ENCODE measurements at places on chromosomes 7 and 10.

DNA sequence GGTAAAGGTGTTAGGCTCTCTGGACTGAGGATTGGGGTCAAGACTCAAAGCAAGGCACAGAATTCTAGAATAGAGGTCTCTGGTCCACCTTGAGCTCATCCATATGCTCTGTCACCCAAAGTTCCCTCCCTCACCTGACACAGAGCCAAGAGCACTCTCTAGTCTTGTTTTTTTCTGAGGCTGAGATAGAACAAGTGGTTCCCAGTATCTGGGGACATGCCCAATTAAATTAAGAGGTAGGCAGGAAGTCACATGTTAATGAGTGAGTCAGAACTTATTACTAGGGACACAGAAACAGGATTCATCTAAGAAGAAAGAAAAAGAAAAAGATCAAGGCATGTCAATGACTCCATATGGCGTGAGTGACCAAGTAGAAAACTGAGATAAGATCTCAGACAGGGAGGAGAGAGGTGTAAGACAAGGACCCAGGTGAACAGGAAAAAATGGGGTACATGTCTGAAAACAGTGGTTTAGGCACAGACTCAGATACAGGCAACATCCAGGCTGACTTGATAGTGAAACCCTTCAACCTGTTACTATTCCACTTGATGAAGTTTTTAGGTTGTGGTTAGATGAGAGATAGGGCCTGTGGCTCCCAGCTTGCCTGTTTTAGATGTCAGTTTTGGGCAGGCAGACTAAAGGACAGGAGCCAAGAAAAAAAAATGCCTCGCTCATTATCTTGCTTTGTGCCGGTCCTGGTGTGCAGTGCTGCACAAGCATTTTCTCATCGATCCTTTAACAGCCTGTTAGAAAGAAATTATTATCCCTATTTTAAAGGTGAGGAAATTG lies 609.9 kb downstream of the CCSER2 start:
- DNase-seq: no peak

DNA sequence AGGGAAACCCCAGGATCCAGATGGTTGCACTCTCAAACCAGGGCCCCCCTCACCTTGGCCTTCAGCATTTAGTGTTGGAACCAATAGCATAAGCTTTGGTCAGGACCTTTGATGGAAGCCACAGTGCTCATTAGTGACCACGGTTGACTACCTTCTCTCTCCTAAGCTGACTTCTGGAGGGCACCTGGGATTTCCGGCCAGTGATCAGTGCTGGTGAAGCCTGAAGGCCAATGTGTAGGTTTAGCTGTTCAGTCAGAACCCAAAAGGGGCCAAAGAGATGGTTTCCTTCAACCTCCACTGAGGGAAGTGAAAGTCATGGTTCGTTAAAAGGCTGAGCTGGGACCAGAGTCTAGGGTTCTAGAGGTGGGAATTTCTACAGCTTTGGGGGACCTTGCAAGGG lies 46.4 kb downstream of the TCF7L2 start:
- no peak for DNase-seq

GRCh38 chr7:128792471-128793180 lies 858 bp downstream of the CCDC136 start:
- DNase-seq: no peak

DNA sequence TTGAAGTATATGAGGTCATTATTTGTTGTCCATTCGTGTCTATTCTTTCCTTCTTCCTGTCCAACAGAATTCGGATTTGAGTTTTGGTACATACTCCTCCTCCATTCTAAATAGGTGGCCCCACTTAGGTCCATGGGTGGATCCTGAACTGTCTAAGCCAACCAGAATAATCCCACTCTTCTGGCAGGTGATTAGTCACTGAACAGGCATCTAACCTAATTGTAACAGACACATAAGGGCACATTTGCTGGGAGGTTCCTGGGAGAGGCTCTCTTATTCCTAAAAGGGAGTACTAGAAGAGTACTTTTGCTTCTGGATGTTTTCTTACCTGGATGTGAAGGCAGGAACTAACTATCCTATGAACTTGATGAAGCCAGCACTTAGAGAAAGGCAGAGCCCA lies 16.8 kb downstream of the LRRC72 start:
- DNase-seq: no peak

DNA sequence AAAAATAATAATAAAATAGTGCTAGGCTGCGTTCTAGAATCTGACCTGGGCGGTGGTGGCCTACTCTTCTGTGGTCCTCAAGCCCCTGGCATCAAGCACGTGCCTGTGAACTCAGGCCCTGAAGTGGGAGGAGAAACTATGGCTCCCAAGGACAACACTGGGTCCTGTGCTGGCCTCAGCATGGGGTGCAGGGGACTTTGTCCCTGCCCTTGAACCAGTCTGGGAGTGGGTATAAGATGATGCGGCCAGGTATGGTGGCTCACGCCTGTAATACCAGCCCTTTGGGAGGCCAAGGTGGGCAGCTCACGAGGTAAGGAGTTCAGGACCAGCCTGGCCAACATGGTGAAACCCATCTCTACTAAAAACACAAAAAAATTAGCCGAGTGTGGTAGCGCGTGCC lies 5.5 kb downstream of the ZP3 start:
- no peak for DNase-seq

GRCh38 chr10:96324447-96324846 lies 20.2 kb downstream of the DNTT start:
- DNase-seq: no peak

- no peak for DNase-seq
Observed at GRCh38 chr10:131617113-131617858, 283.5 kb upstream of the PPP2R2D start.

GRCh38 chr7:95794917-95795515 lies 22.7 kb downstream of the DYNC1I1 start:
- no peak for DNase-seq

DNA sequence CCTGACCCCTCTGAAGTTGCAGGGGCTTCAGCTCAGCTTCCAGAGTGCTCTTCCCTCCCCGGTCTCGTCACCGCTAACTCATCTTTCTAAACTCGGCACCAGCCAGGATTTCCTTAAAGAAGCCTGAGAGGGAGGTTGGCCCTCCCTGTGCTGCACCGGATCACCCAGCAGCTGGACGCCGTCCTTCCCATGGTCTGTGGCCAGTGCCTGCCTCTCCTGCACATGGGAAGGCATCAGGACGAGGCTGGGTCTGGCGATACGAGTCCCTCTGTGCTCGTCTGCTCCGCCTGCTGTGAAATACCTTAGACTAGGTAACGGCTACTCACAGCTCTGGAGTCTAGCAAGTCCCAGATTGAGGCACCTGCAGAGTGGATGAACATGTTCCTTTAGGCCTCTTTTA lies 179.1 kb downstream of the ZMYND11 start:
- DNase-seq: no peak

DNA sequence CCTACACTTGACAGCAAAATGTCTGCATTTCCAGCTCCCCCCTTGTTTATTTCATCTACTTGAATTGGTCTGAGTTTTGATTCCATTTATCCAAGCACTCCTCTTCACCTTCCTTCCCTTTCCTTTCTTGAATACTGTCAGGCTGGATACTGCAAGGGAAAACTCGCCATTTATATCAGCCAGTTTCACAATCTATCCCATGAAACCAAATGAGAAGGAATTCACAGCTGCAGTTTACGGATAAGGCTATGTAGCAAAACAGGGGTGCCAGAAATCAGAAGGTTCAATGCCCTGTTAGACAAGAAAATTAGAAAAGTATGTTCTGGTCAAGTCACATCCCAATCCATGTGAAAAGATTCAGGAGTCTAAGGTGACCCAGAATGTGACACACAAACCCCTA lies 28.1 kb downstream of the CCDC6 start:
- no peak for DNase-seq

GRCh38 chr10:66780796-66781195 lies 145.0 kb upstream of the LRRTM3 start:
- no peak for DNase-seq

- DNase-seq: no peak
Observed at GRCh38 chr10:100122780-100123179, 41.1 kb upstream of the CPN1 start.

DNA sequence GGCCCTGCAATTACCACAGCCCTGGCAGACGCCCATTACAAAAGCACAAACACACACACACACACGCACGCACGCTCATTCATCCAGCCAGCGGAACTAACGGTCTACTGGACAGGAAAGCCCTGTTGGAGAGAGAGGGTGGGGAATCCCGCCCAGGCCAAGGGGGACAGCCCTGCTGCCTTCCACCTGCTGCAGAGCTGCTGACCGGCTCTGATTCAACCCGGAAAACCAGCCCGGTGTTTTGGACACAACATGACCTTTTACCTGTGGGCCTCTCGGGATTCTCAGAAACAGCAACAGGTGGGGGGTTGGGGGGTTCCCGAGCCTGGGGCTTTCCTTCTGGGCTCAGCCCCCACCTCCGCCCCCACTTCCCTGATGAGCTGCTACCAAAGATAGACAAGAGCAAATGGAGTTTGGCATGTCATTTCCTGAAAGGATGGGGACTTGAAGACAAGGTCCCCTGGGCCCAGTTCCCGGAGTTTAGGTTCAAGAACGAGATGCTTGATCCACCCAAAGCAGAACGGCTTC lies 18.5 kb upstream of the SERPINE1 start:
- no peak for DNase-seq

DNA sequence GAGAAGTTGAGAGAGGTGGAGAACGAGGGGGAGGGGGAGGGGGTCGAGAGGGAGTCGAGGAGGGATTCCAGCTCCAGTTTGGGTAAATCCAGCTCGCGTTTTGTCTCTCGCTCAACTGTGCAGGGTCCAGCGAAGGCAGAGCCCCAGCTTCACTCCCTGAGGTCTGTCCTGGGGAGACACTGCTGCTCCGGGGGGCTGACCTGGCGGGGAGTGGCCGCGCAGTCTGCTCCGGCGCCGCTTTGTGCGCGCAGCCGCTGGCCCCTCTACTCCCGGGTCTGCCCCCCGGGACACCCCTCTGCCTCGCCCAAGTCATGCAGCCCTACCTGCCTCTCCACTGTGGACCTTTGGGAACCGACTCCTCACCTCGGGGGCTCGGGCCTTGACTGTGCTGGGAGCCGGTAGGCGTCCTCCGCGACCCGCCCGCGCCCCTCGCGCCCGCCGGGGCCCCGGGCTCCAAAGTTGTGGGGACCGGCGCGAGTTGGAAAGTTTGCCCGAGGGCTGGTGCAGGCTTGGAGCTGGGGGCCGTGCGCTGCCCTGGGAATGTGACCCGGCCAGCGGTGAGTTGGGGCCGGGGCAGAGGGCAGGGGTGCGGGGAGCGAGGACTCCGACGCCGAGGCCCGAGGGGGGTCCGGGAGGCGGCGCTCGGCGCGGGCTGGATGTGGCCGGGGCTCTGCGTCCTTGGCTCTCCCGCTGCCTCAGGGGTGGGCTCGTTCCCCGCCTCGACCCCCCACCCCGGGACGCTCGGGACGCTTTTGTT lies at the start of gene TET1:
TET1 (plus strand) TSS at position 152 of the 757 bp plus-strand sequence. CDS start 12,002 bp downstream, outside the sequence.
- DNase-seq: no peak

- no peak for DNase-seq
Observed at GRCh38 chr7:29588212-29588611, 24.6 kb downstream of the PRR15 start.

DNA sequence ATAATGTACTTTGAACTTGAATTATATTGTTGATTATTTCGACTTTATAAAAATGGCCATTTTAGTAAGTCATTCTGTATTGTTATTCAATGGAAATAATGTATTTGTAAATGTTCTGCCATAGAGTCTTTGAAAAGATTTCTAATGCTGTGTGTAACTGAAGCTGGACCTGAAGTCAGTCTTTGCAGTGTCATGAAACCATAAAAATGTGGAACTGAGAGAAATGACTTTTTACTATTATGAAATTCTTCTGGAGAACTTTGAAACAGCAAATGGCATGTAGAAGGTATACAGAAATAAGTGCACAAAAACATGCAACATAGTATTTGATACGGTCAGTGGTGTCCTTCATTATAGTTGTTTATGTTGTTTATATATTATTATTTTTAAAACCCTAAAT lies 59.7 kb upstream of the ADRA2A start:
- no peak for DNase-seq

GRCh38 chr10:33410860-33411234 lies 76.4 kb upstream of the NRP1 start:
- DNase-seq: no peak

GRCh38 chr7:2779051-2779450 lies 65.1 kb downstream of the GNA12 start:
- DNase-seq: no peak

DNA sequence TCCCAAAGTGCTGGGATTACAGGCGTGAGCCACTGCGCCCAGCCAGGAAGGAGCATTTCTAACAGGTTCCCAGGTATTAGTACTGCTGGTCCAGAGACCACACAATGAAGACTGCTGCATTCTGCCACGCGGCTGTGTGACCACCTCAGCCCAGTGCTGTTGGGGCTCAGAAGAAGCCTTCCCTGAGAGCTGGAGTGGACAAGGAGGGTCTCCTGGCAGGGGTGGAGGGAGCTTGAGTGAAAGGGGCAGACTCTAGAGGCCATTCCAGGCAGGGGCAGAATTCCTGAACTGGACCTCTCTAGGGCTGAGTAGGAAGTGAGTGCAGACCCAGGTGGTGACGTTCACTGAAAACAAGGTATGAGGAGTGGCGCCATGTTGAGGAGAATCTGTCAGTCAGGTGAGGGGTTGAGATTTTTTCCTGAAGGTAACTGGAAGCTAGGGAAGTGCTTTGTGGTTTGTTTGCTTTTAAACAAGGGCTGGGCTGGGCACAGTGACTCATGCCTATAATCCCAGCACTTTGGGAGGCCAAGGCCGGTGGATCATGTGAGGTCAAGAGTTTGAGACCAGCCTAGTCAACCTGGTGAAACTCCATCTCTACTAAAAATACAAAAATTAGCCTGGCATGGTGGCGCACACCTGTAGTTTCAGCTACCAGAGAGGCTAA lies 67.6 kb downstream of the TACC2 start:
- DNase-seq: no peak

- no peak for DNase-seq
Observed at GRCh38 chr7:111098926-111099250, 8.0 kb downstream of the LRRN3 start.

GRCh38 chr7:149074116-149074885 lies 16.2 kb downstream of the ZNF786 start:
- DNase-seq: no peak

DNA sequence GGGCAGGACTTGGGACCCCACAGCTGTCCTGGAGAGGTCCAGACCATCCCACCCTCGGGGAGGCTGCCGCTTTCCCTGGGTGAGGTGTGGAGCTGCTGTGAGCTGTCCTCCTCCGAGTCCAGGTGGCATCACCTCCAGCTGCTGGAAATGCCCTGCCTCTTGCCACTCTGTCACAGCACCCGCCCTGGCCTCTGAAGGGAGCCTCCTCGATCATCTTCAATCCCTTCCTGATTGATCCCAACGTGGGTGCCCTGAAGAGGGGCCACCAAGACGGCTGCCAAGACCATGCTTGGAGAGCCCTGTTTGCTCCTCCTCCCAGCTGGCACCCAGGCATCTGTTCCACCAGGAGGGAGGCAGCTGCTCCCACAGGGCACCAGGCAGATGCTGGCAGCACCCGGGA lies 4.6 kb downstream of the C10orf105 start:
- DNase-seq: no peak

DNA sequence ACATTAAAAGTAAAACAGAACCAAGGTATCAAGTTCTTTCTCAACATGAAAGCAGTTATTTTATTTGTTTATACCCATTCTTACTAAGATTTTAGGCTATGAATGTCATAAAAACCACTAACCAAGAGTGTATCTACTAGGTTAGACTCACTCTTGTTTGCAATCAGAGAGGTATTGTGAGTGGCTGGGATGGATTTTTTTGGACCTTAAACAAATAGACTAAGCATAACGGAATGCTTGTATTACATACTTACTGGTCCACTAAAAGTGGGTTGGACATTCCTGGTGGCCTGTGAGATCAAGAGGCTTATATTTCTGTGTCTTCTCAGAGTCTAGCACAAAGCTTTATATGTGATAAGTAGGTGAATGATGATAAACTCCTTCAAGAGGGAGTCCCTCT lies 32.6 kb upstream of the CBLL1 start:
- no peak for DNase-seq
